Renal cortical epithelial cell (primary cell): ENCODE measurements at places on chromosomes 4 and X.

GRCh38 chr4:100188829-100189228, 1.4 kb downstream of the DDIT4L start:
- DNase-seq = peak; percentile 13

GRCh38 chr4:101345271-101345595, 2.1 kb downstream of the PPP3CA start:
- DNase-seq = peak; percentile 31

DNA sequence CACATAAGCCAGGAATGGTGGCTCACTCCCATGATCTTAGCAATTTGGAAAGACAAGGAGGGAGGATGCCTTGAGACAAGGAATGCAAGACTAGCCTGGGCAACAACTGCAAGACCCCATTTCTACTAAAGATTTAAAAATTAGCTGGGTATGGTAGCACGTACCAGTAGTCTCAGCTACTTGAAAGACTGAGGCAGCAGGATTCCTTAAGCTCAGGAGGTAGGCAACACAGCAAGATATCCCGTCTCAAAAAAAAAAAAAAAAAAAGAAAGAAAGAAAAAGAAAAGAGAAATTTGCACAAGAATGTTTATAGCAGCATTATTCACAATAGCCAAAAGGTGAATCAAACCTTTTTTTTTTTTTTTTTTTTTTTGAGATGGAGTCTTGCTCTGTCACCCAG, 29.7 kb downstream of the PDS5A start:
- DNase-seq = no peak

- DNase-seq = no peak
Measured at GRCh38 chr4:110877778-110878370, 255.0 kb upstream of the PITX2 start.

GRCh38 chr4:8105306-8106100, 53.1 kb downstream of the ABLIM2 start:
- no peak for DNase-seq

- no peak for DNase-seq
Measured at GRCh38 chr4:161664740-161665139, 499.1 kb downstream of the FSTL5 start.

GRCh38 chrX:16869393-16870094, 618 bp downstream of the RBBP7 start:
- no peak for DNase-seq

DNA sequence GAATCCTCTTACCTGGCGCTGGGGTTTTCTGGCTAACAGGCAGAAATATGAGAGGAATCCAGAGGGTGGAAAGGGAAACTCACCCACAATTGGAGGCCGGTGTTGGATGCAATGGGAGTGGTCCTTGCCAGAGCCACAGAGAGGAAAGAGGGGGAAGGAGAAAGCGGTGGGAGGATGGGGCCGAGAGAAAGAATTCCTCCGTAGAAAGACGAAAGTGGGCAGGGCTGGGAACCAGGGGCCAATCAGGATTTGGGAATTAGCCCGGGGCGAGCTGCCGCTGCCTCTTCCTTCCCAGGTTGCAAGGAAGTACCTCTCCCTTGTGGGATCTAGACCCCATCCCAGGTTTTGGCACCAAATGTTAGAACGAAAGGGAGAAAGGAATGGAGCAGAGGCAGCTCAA, 83.1 kb upstream of the SPIN4 start:
- no peak for DNase-seq

DNA sequence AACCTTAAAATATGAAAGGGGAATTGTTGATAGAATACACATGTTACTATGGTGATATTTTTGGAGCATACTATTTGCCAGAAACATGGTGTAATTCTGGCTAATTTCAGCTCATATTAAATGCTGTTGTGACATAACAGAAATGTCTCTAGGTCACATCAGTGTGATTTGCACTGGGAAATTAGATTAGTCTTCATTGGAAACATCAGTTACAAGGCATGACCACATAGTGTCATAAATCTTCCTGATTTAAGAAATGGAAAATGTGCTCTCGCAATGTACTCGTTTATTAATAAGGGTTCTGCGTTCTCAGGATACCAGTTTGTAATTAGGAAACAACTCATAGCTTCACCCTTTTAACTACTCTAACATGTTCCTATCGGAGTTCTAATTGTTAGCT, 72.9 kb upstream of the GYPA start:
- no peak for DNase-seq

DNA sequence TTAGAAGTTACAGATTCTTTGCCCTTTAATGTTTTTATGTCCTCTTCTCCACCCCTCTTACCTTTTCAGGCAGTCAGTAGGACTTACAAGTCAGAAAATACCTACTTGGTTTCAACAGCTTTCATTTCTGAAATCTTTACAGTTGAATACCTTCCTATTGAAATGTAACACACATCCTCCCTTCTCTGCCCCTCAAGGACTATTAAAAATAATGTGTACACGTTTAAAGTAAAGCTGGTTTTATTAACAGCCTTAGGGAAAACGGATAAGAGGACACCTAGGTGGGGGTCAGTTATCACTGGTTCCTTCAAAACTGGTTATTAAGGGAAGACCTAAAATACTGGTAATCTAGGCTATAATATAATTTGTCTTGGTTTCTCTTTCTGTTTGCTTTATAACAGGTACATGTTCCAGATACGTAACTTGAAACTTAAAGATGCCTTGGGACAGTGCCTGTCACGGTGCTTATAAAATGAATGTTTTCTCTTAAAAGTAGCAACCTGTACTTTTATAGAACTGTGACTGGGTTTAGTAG, 1.8 kb downstream of the CCSER1 start:
- DNase-seq = peak; percentile 15

GRCh38 chr4:125663896-125664767, 349.4 kb downstream of the FAT4 start:
- peak; percentile 23 for DNase-seq

GRCh38 chrX:70908541-70908940, at the start of gene TEX11:
TSS of gene TEX11 (minus strand) at chrX:70908711. CDS start at chrX:70907789, 922 bp downstream.
- DNase-seq = no peak
